ENCODE measurements at places on chromosomes 13 and 19.

- DNase-seq: no peak
These were observed 6.0 kb downstream of the FAM187B start for GRCh38 chr19:35222373-35223015.

DNA sequence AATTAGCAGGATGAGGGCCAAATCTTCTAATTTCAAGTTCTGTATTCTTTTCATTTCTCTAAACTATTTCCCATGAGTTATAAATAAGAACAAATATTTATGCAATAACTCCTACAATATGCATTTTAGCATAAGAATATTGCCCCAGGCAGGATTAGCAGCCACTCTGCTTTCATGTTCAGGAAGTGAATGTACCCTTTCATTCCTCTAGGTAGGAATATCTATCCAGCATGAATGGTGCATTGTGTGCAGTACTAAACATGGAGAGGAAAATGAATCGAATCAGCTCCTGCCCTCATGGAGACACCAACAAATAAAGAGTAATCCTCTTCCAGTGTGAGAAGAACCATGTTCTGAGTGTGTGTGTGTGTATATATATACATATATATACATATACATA, 41.0 kb downstream of the LHFPL6 start:
- DNase-seq: no peak

DNA sequence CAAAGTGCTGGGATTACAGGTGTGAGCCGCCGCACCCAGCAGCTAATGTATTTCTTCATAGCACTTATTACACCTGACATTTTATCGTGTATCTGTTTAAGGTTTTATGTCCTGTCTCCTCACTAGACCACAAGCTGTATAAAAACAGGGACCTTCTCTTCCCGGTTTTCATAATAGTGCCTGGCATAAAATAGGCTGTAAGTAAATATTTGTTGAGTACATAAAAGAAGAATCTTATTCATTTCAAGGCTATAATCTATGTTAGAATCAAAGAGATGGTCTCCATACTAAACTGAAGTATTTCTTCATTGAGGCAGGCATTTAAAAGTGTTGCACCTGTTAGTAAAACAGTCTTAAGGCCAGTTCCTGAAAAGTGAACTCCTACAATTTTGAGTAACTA, 194.0 kb downstream of the SHISA2 start:
- no peak for DNase-seq

DNA sequence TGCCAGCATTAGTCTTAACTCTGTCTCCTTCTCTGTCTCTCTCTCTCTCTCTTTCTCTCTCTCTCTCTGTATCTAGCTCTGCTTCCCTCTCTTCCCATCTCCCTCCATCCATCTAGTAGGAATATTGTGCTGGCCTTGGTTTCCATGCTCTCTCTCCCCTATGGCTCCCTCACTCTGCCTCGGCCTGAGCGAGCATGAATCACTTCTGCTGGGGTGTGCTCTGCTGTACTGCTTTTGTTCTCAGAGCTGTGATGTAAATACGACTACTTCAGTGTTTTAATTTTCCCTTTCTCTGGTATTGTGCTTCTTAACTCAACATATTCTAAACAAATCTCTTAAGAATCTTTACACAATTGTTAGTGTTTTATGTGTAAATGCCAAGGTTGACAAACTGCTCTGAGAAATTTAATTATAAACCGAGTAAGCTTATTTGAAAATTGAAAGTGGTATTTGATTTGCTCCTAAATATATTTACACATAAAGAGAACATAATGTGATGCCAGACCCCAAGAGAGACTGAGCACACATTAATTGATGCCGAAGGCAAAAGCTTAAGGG, 211.5 kb upstream of the KL start:
- DNase-seq: no peak

GRCh38 chr13:110904748-110905147, 10.1 kb downstream of the ANKRD10 start:
- no peak for DNase-seq

DNA sequence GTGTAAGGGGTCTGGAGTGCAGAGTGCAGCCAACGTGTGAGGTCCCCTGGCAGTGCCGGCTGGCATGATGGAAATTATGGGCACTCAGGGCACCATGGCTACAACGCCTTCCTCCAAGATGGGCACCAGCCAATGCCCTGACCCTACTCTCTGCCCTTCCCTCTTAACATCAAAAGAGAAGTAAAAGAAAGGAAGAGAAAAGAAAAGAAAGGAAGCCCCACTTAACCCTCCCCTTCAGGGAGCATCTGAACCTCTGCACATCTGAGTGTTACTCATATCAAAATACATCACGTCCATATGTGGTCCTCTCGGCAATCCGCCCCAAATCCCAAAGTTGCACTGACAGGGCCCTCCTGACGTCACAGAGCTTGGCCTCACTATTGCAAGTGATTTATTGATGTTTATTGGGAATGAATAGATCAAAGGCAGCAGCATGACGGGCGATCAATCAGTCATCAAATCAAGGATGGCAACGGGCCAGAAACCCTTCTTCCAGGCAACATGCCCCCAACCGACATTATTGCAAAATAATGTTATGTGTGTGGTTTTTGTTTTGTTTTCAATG, 1.3 kb downstream of the TSHZ3 start:
- no peak for DNase-seq

DNA sequence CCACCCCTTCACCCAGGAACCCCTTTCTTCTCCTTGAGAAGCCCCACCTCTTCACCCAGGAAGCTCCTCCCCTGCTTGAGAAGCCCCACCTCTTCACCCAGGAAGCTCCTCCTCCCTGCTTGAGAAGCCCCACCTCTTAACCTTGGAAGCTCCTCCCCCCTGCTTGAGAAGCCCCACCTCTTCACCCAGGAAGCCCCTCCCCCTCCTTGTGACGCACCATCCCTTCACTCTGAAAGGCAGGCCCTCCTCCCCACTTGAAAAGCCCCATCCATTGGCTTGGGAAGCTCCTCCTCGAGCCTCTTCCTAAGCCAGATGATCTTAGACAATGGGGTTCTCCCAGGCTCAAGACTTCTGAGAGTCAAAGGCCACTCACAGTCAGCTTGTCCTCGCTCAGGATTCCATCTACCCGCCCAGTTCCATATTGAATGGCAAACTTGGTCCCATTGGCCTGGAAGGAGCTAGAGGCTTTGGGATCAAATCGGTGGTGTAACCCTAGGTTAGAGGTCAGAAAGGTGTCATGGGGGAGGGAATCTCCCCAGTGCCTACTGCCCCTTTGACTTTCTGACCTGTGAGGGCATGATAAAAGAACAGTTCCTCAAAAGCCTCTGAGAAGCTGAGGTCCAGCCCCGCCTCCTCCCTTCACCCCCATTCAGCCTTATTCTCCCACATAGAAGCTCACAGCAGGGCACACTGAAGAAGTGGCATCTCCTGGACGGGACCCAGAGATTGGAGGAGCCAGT, 4.0 kb downstream of the NAPSA start:
- DNase-seq: no peak

DNA sequence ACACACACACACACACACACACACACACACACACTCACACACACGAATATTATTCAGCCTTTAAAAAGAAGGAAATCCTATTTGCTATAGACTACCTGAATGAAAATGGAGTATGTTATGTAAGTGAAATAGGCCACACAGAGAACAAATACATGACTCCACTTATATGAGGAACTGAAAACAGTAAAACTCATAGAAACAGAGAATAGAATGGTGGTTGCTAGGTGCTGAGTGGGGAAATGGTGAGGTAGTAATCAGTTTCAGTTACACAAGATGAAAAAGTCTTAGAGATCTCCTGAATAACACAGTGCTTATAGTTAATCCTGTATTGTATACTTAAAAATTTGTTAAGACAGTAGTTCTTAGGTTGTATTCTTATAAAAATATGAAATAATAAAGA, 8.2 kb downstream of the ZNF677 start:
- no peak for DNase-seq

DNA sequence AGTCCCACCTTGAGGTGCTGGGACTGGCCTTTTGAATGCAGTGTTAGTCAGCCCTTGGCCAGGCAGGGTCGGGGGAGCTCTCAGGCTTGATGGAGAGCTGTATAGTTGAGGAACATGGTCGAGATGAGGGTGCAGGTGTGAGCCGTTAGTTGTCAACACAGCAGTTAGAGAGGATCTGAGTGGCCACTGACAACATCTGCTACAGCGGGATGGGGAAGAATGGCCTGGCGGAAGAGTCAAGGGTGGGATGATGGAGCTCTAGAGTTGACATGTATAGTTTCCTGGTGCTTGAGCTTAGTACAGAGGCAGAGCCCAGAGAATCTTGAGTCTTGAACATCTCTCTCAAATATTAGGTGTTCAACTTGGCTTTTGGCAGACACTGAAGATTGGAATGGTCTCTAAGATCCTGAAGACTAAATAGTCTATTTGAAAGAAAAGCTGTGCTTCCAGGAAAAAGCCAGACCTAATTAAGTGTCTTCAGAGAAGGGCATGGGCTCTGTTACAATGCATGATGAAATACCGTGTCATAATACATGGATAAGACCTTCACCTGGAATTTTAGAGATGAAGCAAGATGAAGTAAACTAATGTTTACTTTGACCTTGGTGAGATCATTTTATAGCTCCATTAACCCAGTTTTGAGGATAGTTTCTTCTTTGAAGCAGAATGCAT, 9.7 kb downstream of the PCCA start:
- DNase-seq: no peak

DNA sequence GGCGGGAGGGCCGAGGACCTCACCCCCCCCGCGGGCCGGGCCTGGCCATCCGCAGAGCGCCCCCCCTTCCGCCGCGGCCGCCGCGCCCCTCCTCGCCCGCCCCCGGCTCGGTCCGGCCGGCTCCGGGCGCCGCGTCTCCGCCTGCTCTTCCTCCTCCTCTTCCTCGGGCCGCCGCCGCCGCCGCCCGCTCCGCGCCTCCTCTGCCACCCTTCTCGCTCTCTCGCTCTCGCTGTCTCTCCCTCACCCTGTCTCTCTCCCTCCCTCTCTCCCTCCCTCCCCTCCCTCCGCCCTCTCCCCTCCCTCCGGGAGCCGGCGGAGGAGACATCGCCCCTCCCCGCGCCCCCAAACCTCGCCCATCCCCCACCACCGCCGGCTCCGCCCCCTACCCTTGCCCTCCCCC, at the start of gene SHANK1:
Gene SHANK1 (minus strand): TSS at position 237 of the 400 bp plus-strand sequence. CDS start 2,883 bp downstream, outside the sequence.
- DNase-seq: no peak

GRCh38 chr13:110322126-110322827, 15.2 kb downstream of the COL4A2 start:
- no peak for DNase-seq

DNA sequence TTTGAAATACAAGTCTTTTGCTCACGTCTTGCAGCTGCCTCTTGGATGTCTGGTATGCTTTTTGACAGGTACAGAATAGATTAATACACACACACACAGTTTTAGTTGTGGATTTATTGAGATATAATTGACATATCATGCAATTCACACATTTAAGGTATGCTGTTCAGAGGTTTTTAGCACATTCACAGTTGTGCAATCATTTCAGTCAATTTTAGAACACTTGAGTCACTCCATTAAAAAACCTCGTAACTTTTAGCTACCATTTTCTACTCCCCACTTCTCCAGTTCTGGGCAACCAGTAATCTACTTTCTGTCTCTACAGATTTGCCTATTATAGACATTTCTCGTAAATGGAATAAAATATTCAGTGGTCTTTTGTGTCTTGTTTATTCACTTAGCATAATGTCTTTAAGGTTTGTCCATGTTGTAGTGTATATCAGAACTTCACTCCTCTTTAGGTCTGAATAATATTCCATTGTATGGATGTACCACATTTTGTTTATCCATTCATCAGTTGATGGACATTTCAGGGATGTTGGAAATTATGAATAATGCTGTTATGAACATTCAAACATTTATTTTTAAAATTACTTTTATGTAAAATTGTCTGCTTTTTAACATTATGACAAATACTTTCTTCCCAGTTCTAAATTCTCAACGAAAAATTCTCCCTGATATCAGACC, 2.5 kb upstream of the ZMYM2 start:
- DNase-seq: no peak

DNA sequence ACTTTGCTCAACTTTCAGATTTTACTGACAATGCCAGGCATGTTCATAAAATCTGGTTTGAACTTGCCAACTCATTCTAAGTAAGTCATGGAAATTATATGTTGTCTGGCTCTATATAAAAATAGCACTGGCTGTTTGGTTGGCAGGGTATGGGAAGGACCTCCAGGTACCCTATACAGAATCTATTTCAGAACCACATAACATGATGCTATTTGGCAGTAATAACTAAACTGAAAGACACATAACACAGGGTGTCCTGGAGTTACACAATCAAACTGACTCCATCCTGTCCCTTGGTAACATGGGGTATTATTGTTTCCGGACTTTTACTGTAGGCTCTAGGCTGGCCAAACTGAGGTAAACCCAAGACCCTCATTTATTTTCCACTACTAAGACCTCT, 248.8 kb downstream of the RGCC start:
- no peak for DNase-seq

- DNase-seq: no peak
These were observed 115.4 kb downstream of the FLT1 start for GRCh38 chr13:28379371-28380083.

GRCh38 chr19:28838909-28839308, 374.0 kb downstream of the UQCRFS1 start:
- DNase-seq: no peak

DNA sequence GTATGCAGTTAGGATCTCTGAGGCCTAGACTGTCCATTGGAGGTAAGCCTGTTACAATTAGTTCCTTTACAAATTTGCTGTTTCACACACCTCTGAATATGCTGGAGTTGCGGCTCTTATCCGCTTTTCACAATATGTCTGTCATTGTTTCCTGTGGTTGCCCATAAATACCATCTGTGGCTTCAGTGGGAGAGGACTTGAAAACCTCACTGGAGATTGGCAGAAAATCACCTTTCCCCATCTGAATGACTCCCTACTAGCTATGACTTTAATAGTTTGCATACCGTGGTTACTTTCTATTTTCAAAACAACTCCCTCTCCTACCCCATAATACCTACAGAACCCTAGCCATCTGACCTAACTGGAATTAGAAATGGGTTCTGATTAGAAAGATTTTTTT, 454.3 kb downstream of the PCDH17 start:
- no peak for DNase-seq
